ENCODE measurements at places on chromosomes 2 and 18. TPM values are rescaled to one million over a fixed set of nuclear protein-coding genes. Genes with fewer than 3 reads are reported as not detected.

Gene REG1B
- 2.0 TPM for total RNA-seq

Gene LHCGR
- total RNA-seq = not detected

Gene SPP2
- total RNA-seq = not detected

Gene VWA3B
- not detected for total RNA-seq

DNA sequence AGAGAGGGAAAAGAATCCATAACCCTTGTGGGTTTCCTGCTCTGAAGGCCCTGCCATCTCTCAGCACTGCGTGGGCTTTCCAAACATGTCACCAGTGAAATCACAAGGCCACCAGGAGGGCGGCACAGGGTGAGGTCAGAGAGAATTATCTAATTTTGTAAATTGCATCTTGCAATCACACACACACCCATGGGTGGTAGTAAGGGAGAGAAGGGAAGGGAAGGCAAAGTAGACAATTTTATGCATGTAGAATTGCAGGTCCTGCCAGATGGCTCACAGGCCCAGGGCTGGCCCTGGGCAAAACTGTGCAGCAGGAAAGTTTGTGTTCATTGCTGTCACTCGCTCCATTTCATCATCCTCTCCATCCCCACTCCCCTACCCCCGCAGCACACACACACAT lies 21.0 kb upstream of the ZBTB7C start:
- no peak overlapping the region for H3K4me3 ChIP-seq
- DNase-seq = no peak
- H3K36me3 ChIP-seq = no peaks in the 10 kb centered on the region
- H3K4me1 ChIP-seq = no peaks in the 10 kb centered on the region

DNA sequence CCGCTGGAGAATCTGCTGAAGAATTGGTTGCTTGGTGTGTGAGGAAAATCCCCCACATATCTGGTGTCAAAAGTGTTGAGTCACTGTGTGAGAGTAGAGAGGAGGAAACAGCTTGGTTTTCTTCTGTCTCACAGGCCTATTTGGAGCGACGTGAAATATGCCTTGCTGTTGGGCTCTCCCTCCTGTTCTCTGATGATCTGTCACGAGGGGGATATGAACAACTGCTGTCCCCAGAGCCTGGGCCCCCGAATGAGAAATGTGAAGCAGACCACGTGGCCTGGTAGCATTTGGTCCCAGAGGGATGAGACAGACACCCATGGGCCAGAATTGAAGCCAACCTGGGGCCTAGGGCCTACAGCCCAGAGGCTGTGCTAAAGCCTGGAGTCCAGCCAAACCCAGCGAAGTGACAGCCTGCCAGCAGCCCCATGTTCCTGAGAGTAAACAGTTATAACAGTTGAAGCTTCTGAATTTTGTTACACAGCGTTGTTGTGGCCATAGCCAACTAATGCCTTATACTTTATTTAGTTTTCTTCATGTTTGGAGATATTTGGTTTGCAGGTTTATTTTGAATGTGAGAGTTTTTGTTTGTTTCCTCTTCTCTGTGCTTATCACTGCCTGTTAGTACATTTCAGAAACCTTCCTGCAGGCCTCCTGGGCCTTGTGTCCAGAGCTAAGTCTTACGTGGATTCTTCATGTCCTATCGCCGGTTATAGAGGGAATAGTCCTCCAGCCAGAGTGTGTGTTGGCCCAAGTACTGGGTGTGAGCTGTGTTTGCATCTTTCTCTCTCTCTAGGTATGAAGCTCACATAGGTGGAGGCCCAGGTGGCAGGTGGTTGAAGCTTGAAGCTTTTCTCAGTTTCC lies 18.7 kb upstream of the COLEC12 start:
- no peak overlapping the region for H3K27ac ChIP-seq
- no peaks in the 10 kb centered on the region for H3K36me3 ChIP-seq
- no peaks in the 10 kb centered on the region for H3K27me3 ChIP-seq

DNA sequence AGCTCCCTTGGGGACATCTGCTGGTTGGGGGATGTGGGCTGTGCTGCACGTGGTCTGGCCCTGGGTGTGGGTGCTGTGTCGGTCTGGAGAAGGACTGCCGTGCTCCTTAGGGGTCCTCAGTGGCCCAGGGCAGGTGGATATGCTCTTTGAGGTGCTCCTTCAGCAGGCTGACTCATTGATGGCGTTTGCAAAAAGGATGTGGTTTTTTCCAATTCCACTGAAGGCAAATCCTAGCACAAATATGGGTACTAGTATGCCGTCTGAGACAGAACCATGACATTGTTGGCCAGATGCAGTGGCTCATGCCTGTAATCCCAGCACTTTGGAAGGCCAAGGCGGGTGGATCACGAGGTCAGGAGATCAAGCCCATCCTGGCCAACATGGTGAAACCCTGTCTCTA lies 3.3 kb downstream of the PPP1R7 start:
- no peak overlapping the region for H3K27ac ChIP-seq
- H3K4me1 ChIP-seq = peaks cover 9% of the 10 kb centered on the region
- H3K4me3 ChIP-seq = no peak overlapping the region
- DNase-seq = no peak
- H3K36me3 ChIP-seq = peaks cover 4% of the 10 kb centered on the region

- H3K4me1 ChIP-seq = no peaks in the 10 kb centered on the region
- peaks cover 6% of the 10 kb centered on the region for H3K36me3 ChIP-seq
- no peak for DNase-seq
- H3K4me3 ChIP-seq = no peak overlapping the region
These were observed 16.6 kb downstream of the CTDP1 start for GRCh38 chr18:79695856-79696850.

- no peak overlapping the region for H3K4me3 ChIP-seq
- no peak overlapping the region for H3K27ac ChIP-seq
- H3K27me3 ChIP-seq = peaks cover 4% of the 10 kb centered on the region
- H3K4me1 ChIP-seq = no peaks in the 10 kb centered on the region
- DNase-seq = no peak
These were observed 28.5 kb upstream of the ACTR2 start for GRCh38 chr2:65199166-65199565.

DNA sequence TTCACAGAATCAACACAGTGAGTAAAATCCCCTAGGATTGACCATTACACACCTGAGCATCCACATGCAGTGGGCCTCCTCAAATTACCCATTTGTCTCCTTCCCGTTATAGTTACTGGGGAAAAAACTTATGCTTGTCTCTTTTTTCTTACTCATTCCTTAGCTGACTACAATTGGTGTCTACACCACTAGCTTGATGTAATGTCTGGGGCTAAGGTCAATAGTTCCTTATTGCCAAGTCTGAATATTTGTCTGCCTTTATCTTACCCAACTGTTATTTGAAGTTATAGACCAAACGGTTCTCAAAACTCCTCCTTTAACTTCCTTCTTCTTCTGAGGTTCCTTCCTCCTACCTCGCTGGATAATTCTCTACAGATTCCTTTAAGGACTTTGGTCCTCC lies 41.9 kb upstream of the TMEM17 start:
- H3K27ac ChIP-seq = no peak overlapping the region
- H3K36me3 ChIP-seq = no peaks in the 10 kb centered on the region
- no peak overlapping the region for H3K4me3 ChIP-seq
- no peaks in the 10 kb centered on the region for H3K27me3 ChIP-seq

DNA sequence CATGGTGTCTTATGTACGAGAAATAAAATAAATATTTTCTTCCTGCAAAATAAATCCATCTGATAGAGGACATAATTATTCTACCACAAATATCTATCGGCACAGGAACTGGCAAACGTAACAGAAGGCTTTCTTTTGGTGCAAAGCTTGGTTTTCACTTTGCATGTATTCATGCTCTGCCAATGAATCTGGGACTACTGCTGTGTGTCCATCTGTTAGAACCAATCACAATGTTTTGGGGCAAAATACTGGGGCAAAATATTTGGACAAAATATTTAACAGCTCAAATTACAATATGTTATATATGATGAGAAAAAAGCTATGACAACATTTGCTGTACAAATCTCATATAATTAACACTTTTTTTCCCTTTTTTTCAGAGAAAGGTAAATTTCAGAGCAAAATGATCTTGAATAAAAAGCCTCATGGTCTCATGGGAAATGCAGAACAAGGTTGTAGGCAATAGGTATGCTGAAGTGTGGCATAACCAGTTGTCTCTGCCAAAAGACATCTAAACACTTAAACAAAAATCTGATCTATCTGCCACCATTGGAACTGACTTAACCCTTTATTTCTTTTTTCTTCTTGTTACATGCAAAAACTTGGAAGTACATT lies 923.2 kb downstream of the CPS1 start:
- H3K27ac ChIP-seq = no peak overlapping the region
- no peak for DNase-seq
- H3K4me1 ChIP-seq = no peaks in the 10 kb centered on the region
- no peaks in the 10 kb centered on the region for H3K36me3 ChIP-seq
- no peaks in the 10 kb centered on the region for H3K27me3 ChIP-seq

Gene UGT1A9
- not detected for total RNA-seq

Gene TRIM43
- total RNA-seq = not detected

DNA sequence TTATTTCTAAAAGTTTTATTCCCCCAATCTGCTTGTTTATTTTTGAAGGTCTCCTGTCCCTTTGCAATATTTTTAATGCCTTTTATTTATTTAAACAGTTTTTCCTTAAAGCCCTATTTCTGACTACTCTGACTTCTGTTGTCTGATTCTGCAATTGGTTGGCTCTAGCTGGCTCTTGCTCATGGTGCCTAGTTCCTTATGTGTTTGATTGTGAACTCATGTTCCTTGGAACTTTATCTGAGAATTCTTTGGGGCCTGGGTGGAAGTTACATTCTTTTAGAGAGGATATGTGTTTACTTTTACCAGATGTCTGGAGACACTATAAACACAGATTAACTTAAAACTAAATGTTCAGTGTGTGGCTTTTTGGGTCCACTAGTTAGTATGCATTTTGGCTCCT lies 175.9 kb downstream of the DYSF start:
- no peak overlapping the region for H3K4me3 ChIP-seq
- H3K36me3 ChIP-seq = peaks cover 2% of the 10 kb centered on the region
- no peak for DNase-seq
- H3K27ac ChIP-seq = no peak overlapping the region
- no peaks in the 10 kb centered on the region for H3K4me1 ChIP-seq

Gene CCDC68
- total RNA-seq = 0.41 TPM

- no peaks in the 10 kb centered on the region for H3K36me3 ChIP-seq
- no peaks in the 10 kb centered on the region for H3K27me3 ChIP-seq
- no peaks in the 10 kb centered on the region for H3K4me1 ChIP-seq
- H3K4me3 ChIP-seq = no peak overlapping the region
These were observed 408.5 kb downstream of the ZEB2 start for GRCh38 chr2:144111437-144111836.

DNA sequence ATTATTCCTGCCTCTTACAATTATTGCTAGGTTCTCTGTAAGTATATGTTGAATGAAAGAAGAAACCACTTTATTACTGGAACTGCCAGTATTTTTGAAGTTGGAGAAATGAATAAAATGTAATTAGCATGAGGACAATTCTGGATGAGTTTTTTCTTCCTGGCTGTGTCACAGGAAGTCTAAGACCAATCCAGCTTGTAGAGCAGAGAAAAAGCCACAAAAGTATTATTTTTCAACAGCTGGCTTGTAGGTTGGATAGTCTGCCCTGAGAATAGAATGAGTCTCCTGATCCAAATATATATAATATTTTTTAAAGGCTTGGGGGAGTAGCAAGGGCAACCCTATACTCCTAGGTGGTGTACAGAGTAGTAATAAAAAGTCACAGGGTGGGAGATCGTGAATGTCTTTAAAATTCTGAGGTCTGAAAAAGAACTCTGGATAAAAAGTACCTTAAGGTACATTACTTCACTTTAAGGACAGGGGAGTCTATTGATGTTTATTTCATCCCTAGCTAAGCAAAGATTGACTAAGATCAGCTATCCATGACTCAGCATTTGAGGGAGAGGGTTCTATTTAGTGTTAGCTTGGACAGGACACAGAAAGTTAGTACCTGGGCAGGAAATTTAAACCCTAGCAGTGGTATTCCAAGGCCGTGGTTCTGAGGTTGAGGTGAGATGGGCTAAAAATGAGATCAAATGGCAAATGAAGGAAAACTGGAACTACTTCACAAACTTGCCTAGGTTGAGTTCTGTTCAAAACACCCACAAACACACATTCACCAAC lies 31.7 kb downstream of the SLC40A1 start:
- peaks cover 3% of the 10 kb centered on the region for H3K27me3 ChIP-seq
- H3K4me1 ChIP-seq = no peaks in the 10 kb centered on the region
- H3K4me3 ChIP-seq = no peak overlapping the region
- no peaks in the 10 kb centered on the region for H3K36me3 ChIP-seq
- DNase-seq = no peak

- no peaks in the 10 kb centered on the region for H3K36me3 ChIP-seq
- H3K27ac ChIP-seq = no peak overlapping the region
- no peak overlapping the region for H3K4me3 ChIP-seq
- 0 out of 2 replicates have a peak, but pooled peaks cover 3% of the 10 kb centered on the region for H3K27me3 ChIP-seq
These were observed 255.0 kb downstream of the ICOS start for GRCh38 chr2:204191574-204191973.

GRCh38 chr2:58640042-58640441 lies 398.9 kb upstream of the FANCL start:
- H3K4me1 ChIP-seq = peaks cover 9% of the 10 kb centered on the region
- no peak overlapping the region for H3K4me3 ChIP-seq
- no peak overlapping the region for H3K27ac ChIP-seq

GRCh38 chr18:44130376-44130942 lies 550.2 kb upstream of the SETBP1 start:
- H3K27ac ChIP-seq = no peak overlapping the region
- no peak for DNase-seq
- H3K4me3 ChIP-seq = no peak overlapping the region
- no peaks in the 10 kb centered on the region for H3K4me1 ChIP-seq
- H3K27me3 ChIP-seq = no peaks in the 10 kb centered on the region

- no peaks in the 10 kb centered on the region for H3K36me3 ChIP-seq
- H3K27me3 ChIP-seq = no peaks in the 10 kb centered on the region
- DNase-seq = no peak
- no peak overlapping the region for H3K27ac ChIP-seq
These were observed 1.6 kb upstream of the RHOB start for GRCh38 chr2:20444993-20445910.

DNA sequence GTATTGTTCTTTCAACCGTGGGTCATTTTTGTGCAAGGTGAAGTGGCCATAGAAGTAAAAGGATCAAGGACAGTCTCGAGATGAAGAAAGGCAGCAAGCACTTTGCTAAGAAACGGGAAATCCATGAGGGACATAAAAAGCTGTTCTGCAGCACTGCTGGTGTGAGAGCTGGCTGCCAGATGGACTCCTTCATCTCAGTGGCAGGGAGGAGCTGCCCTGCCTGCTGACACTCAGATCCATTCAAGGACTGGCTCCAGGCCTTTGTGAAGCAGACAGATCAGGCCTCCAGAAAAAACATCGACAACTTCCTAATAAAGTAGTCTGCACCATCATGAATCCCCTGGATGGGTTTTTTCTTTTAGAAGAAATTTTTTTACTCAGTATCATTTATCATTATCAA lies 29.5 kb downstream of the RMC1 start:
- no peaks in the 10 kb centered on the region for H3K27me3 ChIP-seq
- no peak overlapping the region for H3K27ac ChIP-seq
- DNase-seq = no peak
- no peak overlapping the region for H3K4me3 ChIP-seq
- peaks cover 39% of the 10 kb centered on the region for H3K36me3 ChIP-seq

Gene CD207
- total RNA-seq = not detected

GRCh38 chr2:224359569-224359968 lies 42.3 kb downstream of the FAM124B start:
- no peak overlapping the region for H3K4me3 ChIP-seq
- no peak overlapping the region for H3K27ac ChIP-seq
- no peaks in the 10 kb centered on the region for H3K36me3 ChIP-seq
- no peaks in the 10 kb centered on the region for H3K27me3 ChIP-seq
